ENCODE measurements at places on chromosomes 7 and 10. TPM values are rescaled to one million over a fixed set of nuclear protein-coding genes. Genes with fewer than 3 reads are reported as not detected.
A peak's percentile ranks its signal among the peaks of the same experiment; 100 is the strongest.

DNA sequence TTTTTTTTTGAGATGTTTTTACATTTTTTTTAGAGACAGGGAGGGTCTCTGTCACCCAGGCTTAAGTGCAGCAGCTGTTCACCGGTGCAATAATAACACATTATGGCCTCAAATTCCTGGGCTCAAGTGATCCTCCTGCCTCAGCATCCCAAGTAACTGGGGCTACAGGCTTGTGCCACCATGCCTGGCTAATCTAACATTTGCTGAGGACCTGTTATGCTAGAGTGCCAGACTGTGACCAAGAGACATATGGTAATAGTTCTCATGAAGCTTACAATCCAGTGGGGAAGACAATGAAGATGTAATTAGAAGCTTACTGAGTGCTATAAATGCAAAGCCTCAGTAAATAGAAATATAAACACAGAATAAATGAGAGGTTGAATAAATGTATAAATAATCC is 17.6 kb upstream of the ORC5 start:
- no peak for DNase-seq

- DNase-seq: no peak
These were observed 34.8 kb downstream of the HIF1AN start for GRCh38 chr10:100570506-100570905.

GRCh38 chr10:103066141-103067098 is 126.7 kb downstream of the NT5C2 start:
- DNase-seq: no peak

DNA sequence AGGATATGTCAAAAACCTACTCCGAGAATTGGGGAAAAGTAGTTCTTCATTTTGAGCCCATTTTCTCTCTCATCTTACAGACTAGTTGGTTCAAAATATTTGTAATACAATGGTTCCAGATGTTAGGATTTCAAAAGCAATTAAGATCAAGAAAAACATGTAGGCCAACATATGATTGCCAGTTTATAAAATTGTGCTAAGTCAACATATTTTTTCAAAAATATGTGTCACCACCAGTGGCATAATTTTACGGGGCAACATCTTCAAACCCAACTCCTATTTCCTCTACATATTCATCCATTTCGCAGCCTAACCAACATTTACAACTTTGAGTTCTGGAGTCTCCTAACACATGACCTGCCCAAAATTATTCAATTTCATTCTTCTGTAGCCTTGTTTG is 514.5 kb upstream of the TPK1 start:
- DNase-seq: no peak

DNA sequence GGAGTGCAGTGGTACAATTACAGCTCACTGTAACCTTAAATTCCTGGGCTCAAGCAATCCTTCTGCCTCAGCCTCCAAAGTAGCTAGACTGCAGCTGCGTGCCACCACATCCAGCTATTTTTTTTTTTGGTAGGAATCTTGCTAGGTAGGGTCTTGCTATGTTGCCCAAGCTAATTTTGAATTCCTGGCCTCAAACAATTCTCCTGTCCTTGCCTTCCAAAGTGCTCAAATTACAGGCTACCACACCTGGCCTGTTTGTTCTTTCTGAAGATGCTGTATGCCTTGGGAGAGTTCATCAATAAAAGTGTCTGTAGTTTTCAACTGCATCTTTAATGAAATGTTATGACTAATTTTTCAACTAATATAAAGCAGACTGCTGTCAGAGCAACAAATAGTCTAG is 452 bp downstream of the SAMD9 start:
- no peak for DNase-seq

GRCh38 chr7:148368562-148368961 is 222.0 kb upstream of the C7orf33 start:
- DNase-seq: no peak

- no peak for DNase-seq
These were observed 100.9 kb upstream of the SORCS3 start for GRCh38 chr10:104540181-104540580.

GRCh38 chr10:29313071-29313470 is 24.2 kb downstream of the LYZL1 start:
- no peak for DNase-seq

DNA sequence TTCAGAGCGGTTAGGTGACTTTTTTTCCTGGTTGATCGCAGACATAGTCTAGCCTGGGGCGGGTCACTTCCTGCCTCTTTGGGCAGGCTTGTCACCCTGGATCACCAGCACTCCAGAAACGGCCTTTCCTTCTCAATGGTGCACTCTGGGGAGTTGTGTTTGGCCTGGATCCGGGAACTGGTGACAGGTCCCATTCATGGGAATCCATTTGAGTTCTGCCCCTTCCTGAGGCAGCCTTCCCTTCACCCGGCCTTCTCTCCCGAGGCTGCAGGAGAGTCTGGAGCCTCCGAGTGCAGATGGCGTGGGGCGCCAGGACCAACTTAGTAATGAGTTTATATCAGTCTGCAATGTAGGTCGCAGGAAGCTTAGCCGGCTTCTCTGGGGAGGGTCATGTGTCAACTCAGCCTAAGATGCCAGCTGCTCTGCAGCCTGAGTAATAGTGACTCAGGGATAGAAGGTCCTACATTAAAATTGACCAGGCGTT is 54.2 kb downstream of the TACR2 start:
- DNase-seq: peak; percentile 90

DNA sequence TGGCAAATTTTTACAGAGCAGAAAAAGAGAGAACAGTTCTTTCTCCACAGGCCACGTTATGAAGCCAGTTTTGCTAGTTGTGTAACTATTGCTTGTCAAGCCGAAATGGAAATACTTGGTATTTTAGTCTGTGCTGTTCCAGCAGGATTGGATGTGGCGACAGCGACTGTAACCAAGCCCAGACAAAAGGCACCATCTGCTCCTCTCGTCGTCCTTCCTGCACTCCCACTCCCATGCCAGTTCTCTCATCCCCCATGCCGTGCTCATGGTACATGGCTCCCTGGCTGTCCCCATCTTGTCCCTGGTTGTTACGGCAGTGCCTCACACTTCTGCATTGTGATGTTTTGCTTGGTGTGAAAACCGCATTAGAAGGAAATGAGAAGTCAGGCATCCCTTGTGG is 185.7 kb upstream of the FZD8 start:
- no peak for DNase-seq

GRCh38 chr7:115356999-115357702 is 435.3 kb downstream of the MDFIC start:
- DNase-seq: peak; percentile 94

- DNase-seq: peak; percentile 48
These were observed 42.1 kb upstream of the COL13A1 start for GRCh38 chr10:69759641-69760040.

DNA sequence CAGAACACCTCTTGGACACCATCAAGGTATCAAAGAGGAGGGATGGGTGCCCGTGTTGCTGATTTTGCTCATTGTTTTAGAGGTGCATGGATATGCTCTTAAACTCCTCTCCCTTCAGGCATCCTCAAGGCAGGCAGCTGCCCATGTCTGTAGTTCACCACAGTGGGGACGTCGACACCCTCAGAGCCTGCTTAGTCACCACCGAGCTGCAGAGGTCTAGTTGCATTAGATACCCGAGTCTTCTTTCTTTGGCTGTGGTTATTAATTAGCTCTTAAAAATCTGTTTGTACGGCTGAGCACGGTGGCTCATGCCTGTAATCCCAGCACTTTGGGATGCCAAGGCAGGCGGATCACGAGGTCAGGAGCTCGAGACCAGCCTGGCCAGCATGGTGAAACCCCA is 24.7 kb upstream of the TSPAN13 start:
- DNase-seq: no peak

- DNase-seq: peak; percentile 75
These were observed 122.3 kb downstream of the TRIL start for GRCh38 chr7:28835800-28836199.

- DNase-seq: no peak
These were observed 37.6 kb downstream of the SORCS3 start for GRCh38 chr10:104678658-104679057.

- peak; percentile 57 for DNase-seq
These were observed 47.3 kb downstream of the LRRN3 start for GRCh38 chr7:111138193-111138569.

DNA sequence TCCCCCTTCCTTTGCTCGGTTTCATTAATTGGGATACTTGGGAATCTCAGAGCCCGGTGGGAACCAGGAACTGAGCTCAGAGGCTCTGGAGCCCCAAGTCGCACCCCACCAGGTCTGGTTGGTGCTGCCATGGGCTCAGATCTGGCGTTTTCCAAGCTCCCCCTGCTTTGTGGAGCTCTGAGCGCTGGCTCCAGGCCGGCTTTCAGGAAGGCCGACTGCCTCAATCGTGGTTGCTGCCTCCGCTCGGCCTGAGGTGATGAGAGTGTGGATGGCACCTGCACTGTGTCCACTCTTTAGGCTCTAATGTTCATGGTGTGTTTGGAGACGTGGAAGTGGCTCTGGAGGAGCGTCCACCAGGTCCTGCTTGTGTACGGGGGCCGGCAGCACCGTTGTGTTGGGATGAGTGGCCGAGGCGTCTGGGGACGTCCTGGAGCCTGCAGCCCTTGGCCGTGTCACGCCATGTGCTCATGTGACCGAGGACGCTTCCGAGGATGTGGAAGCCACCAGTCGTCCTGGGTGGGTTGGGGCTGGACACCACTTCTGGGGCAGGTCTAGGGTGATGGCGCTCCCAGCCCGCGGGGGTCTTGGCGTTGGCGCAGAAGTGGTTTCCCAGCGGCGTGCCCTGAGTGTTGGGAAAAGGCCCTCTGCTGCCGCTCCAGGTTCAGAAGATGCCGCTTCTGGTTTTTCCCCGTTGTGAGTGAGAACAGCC is 8.2 kb downstream of the INPP5A start:
- DNase-seq: no peak

DNA sequence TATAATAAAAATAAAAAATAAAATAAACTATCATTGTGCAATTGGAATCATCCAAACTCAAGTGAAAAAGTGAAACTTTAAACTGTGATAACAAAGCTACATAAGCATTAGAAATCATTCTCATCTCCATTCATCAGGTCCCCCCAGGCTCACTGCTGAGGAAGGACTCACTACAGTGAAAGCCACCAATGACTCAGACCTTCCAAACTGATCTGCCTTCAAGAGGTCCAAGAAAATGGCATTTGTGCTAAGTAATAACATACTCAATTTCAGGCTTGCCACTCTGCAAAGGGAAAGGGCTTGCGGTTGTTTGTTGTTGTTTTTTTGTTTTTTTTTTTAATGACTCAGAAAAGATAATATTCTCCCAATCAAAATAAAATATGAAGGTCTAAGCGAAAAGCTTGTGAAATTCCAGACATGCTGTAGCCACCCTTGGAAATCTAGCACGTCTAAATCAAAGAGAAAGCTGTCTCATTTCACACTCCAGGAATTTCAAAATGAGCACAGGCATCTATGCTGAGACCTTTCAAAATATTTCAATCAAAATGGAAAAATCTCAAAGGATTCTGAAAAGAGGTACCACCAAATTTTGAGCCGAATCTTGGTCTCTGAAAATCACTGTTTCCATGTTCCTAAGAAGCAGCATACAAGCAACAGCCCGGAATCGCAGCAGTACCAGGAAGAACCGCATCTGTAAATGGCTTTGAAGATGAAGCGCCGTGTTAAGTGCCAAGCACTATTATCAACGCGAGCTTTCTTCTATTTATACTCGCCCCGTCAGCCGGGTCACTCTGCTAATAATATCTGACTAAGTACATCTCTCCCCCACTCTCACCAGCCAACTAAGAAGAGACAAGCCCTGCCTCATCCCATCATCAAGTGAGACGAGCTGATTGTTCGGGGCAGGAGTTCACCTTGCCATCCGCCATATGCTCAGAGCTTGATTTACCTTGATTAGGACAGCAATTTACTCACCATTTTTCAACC is 13.5 kb downstream of the SFMBT2 start:
- DNase-seq: peak; percentile 16

GRCh38 chr10:93139059-93139655 is 65.5 kb downstream of the CYP26A1 start:
- DNase-seq: no peak

DNA sequence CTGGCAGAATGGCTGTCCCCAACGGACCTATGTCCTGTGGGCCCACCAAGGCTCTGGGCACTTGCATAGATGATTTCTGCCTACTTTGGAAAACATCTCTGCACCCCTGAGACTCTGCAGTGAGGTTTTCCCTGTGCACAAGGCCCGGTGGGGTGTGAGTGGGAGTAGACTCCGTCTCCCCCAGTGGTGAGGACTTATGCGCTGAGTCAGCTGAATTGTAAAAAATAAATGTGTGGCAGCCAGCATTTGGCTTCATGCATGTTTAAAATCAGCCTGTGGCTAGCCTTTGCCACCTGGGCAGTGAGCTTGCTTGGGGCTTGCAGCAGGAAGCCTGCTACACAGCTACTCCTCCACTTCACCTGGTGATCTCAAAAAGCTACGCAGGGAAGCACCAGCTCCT is 139.3 kb upstream of the WDR11 start:
- no peak for DNase-seq

DNA sequence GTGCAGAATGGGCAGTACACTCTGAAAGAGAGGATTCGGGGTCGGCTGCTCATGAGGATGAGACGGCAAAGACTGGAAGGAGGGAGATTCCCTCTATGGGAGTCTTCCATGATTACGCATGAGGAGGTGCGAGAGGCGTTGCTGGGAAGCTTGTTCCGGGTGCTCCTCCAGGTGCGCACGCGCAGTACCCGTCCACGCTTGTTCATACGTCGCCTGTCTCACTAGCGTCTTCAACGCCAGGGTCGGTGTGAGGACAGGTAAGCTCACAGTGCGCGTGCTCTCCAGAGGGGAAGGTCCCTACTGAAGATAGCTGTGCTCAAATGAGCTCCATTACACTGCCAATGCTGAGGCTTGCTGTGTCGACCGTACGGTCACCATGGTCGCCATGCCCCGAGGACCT is 39.3 kb upstream of the BNIP3 start:
- DNase-seq: no peak

DNA sequence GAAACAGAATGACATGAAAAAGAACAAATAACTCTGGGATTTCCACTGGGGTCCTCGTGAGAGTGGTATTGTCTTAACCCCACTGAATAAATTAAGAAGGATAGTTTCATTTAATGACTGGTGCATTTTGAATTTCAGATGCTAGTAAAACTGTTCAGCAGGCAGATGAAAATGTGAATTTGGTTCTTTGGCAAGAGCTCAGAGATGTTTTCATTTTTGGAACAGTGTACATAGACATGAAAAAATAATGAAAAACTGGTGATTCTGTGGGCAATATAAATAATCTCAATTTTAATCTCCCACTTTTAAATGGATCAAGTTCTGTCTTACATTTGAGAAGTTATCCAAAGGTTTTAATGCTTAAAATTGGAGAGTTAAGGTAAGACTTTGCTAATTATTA is 84.1 kb downstream of the TRIL start:
- no peak for DNase-seq

SH2D4B gene
- total RNA-seq: not detected

PDE6C gene
- total RNA-seq: not detected

PPP1R17 gene
- total RNA-seq: not detected

EPO gene
- not detected for total RNA-seq

PRSS2 gene
- total RNA-seq: not detected

CNTNAP2 gene
- total RNA-seq: not detected

EMX2 gene
- total RNA-seq: not detected

IFIT1B gene
- not detected for total RNA-seq

SEMA4G gene
- 0.56 TPM for total RNA-seq

TNKS2 gene
- total RNA-seq: 41.4 TPM

GRID1 gene
- total RNA-seq: not detected

All from IMR-90 (cell line).